T-helper 1 cell treated with Interleukin-12 subunit alpha and Interleukin-12 subunit beta and Interleukin-4 antibody, amounts not matched to agents 30 ng/mL and 1 ng/mL, for 36 hours (primary cell): ENCODE measurements at places on chromosomes 5 and 9. TPM values are rescaled to one million over a fixed set of nuclear protein-coding genes. Genes with fewer than 3 reads are reported as not detected.

HIGD2A gene
- total RNA-seq = 99.1 and 109 TPM in 2 replicates

PLAC8L1 gene
- total RNA-seq = 0.96 TPM in 1 of 2 replicates, not detected in the other

NOXA1 gene
- total RNA-seq = 0.44 and 0.80 TPM in 2 replicates

CD74 gene
- total RNA-seq = 1,446 and 1,476 TPM in 2 replicates

BARHL1 gene
- total RNA-seq = not detected in 2 replicates

SPINK13 gene
- not detected in 2 replicates for total RNA-seq

WNT8A gene
- not detected in 2 replicates for total RNA-seq

CDX1 gene
- not detected in 2 replicates for total RNA-seq

LCP2 gene
- total RNA-seq = 464 and 467 TPM in 2 replicates

FOXD4L6 gene
- 0.15 TPM in 1 of 2 replicates, not detected in the other for total RNA-seq

GHR gene
- 0.05 TPM in 1 of 2 replicates, not detected in the other for total RNA-seq
